ENCODE measurements at places on chromosomes 16 and 17.

- no peak for DNase-seq
These were observed 14.7 kb downstream of the BEAN1 start for GRCh38 chr16:66441586-66442375.

DNA sequence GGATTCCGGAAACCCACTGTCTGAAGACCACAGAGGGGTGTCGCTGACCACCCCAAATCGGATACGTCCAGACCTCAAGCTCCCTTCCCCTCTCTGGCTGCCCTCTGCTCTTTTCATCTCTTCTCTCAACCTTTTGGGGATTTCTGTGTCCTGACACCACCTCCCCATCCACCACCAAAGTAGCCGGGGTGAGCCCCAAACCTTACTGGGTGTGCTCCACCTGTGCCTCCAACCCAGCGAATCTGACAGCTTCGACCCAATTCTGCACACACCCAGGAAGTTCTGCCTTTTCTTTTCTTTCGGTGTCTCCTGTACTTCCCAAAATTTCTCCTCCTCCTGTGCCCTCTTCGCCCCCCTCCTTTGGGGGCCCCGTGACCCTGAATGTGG lies 534 bp downstream of the KCTD11 start:
- peak; percentile 30 for DNase-seq

DNA sequence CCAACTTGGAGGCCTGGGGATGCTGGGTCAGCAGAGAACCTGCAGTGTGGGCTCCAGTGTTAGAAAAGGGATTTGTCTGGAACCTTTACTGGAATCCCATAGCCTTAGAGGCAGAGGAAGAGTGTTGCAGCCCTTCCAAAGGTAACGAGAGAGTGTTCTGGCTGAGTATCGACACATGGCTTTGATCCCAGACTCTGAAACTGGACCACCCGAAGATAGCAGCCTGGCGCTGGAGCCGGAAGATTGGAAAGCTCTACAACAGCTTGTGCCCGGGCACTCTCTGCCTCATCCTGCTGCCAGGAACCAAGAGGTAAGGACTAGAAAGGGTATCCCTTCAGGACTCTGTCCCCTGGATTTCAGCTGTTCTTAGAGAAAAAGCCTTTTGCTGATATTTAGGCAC lies 39.7 kb downstream of the REXO5 start:
- no peak for DNase-seq

GRCh38 chr17:21163101-21163500 lies 36.3 kb downstream of the DHRS7B start:
- no peak for DNase-seq

DNA sequence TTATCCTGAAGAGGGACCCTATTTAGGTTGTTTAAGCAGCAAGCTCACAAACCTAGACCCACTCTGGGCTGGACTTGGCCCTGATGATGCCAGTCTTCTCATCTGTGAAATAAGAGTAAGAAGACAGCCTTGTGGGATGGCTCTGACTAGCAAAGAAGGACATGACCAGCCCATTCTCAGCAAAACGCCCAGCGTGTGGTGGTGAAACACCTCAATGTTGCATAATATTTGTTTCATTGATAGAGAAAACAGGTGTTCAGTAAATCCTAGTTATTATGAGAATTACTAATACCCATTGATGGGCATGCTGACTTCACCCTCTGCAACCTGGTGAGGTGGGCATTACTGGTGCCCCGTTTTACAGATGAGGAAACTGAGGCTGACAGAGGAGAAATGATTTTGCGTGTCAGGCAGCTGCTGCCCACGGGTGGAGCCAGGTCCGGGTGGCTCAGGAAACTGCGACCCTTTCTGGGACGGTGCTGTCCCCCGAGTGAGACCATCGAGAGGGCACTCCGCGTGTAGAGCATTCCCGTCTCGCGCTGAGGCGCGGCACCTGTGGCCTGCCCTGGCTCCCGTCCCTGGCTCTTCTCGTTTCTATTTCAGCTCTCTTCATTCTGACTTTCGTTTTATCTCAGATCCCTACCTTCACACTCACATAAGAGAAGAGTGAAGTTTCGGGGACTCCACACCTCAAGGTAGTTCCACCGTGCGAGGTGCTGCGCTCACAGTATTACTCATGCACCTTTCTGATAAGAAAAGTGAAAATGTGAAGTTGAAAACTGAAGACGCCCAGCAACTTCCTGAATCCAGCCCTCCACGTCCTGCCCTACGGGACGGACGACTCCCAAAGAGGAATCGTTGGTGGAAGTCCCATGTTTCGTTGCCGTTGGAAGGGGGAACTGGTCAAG lies 48.5 kb downstream of the IRF8 start:
- DNase-seq: peak; percentile 30

DNA sequence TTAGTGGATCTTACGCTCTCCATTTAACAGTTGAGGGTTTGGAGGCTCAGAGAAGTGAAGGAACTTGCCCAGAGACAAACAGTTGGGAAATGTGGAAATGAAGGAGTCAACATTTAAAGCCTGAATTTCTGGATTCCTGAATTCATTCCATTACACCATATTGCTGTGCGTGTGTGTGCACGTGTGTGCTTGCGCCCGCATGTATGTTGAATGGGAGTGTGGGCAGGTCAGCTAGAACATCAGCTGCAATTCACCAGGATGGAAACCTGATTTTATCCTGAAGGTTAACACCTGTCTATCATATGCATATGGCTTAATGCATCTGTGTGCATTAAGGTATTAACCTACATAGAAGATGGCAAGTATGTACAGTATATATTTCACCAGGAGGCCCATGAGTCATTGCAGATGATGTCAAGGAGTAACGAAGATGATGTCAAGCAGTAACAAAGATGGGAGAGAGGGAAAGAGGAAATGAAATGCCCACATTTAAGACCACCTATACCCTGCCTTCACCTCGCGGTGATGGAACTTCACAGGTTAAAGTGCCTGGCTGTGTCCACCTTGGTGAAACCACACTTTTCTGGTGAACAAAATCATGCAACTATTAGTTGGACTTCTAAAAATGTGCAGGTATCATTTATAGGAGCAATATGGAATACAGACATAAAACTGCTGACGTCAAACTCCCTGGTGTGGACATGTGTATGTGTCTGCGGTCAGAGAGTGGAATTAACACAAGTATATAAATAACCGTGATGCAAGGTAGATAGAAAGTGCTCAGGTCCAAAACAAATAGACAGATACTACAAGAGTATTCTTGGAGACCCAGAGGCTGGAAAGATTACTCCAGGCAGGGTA lies 832 bp upstream of the ADAP2 start:
- no peak for DNase-seq

DNA sequence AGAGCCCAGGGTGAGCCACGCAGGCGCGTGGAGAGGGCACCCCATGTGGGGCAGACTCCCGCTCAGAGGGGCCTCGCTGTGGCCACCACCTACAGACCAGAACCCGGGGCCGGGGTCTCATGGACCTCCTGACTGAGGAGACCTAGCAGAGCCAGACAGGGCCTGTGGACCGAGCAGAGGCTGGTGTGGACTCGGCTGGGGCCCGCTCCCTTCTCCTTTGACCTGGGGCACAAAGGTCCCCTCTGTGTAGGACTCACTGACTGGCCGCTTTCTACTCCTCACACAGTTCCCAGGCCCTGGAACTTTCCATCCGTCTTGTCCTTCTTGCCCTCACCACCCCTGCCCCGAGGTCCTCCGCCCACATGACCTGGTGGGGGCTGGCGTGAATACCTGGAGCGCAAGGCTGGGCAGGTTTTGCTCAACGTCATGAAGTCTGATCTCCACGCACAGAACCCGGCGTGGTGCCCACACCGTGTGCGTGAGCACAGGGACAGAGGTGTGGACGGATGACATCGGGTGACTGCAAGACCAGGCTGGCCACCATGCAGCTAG lies 44.7 kb upstream of the ACSF3 start:
- no peak for DNase-seq

DNA sequence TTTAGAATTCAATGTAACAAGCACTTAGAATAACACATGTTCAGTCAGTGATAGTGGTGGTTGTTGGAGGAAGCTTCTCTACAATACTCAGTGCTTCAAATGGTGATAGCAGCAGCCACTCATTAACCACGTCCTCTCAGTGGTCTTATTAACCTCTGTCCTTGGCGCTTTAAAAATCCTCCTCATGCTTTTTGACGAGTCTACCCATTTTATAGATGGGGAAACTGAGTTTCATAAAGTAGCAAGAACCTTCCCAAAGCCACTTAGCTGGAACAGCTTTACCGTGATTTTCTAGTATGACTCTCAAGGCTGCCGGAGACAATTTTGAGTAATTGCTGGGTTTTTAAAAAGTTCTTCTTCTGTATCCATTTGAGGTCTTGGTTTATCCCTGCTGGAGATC lies 47.4 kb downstream of the PLCG2 start:
- DNase-seq: no peak

DNA sequence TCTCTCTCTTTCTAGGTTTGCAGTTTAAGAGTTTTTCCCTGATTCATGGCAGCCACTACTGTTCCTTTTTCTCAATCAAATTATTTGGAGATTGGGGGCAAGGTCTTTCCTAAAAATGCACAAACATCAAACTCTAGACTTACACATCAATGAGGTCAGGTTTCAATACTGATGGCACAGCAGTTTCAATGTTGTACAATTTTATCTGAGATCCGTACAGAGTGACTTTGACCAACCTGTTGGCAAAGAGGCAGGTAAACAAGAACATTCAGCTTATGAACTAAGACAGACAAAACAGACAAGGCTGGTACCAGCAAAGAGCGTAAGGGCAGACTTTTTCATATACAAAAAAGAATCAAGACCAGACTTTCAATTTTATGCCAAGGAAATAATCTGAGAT lies 58.0 kb upstream of the GSG1L start:
- DNase-seq: no peak

GRCh38 chr16:89025636-89026035 lies 48.6 kb upstream of the CBFA2T3 start:
- DNase-seq: no peak

GRCh38 chr17:16971458-16972338 lies at the start of gene TNFRSF13B:
TNFRSF13B (minus strand) TSS chr17:16972118; CDS start chr17:16972075, 43 bp downstream.
- no peak for DNase-seq

DNA sequence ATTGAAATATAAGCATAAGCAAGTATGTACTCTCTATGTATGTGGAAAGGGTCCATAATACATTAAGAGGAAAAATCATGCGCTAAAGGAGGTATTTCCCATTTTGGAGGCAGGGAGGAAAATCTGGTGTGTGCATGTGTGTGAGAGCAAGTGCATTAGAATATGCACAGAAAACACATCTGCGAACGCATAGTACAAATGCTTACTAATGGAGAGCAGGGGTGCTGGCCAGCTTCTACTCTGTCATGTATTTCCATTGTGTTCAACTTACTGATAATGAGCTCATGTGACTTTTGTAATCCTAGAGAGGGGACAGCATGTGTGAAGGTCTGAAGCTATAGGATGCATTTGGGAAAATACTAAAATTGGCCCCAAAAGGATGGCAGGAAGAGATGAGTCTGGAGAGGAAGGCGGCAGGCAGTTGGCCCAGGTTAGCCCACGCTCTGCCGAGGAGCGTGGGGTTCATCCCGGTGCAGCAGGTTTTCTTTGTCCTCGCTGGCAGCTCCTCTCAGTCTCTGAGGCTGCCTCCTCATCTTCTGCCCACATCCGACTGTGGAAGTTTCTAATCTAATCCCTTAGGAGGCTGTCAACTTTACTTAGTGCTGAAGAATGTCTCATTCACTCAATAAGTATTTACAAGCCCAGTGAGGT lies 17.8 kb upstream of the KSR1 start:
- no peak for DNase-seq

GRCh38 chr16:85064186-85064585 lies 36.6 kb downstream of the KIAA0513 start:
- DNase-seq: no peak

- no peak for DNase-seq
These were observed 66.8 kb downstream of the SRCIN1 start for GRCh38 chr17:38538906-38539305.

DNA sequence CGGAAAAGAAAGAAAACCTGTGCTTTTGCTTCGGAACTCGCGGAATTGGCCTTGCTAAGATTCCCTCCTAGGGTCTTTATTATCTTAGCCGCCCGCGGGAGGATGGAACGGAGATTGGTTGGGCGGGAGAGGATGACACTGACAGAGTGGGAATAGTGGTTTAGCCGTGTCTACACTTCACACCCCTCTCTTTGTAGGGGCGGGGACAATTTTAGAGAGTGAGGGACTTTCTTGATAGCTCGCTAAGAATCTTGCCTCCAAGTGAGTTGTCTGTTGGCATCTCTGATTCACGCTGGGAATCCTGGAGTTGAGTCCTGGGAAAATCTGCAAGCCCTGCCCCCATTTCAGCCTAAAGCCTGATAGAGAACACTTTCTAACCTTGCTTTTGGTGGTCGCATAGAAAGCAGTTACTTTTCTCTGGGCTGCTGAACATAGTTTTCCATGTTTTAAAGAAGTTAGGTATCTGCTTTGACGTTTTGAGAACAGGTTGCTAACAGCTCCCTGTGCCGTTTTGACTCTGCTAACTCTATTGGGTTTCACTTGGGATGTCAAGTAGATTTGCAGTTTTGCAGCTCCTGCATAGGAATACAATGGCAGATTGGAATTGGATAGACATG lies 697 bp downstream of the NOL11 start:
- peak; percentile 62 for DNase-seq

GRCh38 chr17:45132320-45132571 lies at the start of gene PLCD3:
PLCD3 (minus strand) TSS chr17:45132515; CDS start chr17:45132410, 105 bp downstream.
- no peak for DNase-seq

- DNase-seq: no peak
These were observed 68.5 kb downstream of the CDC27 start for GRCh38 chr17:47120521-47121095.

DNA sequence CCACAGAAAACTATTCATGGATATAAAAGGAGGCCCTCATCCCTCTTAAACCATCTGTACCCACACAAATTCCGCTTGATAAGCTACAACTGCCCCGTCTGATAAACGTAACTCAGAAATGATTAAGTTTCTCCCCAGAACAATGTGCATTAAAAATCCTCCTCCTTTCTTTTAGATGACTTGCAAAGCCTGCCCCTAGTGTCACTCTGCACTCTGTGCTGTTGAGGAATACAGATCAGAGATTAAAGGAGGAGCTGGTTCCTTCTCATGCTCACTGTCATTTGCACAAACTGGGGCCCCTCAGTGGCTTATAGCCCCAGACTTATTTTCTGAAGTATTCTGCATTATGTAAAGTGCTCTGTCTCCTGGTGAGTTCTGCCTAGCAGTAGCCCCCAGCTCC lies 33.3 kb downstream of the CDRT15 start:
- peak; percentile 59 for DNase-seq

GRCh38 chr17:58329035-58329809 lies 627 bp upstream of the TSPOAP1 start:
- DNase-seq: peak; percentile 86

GRCh38 chr17:48543107-48543853 lies 1.6 kb downstream of the HOXB2 start:
- DNase-seq: peak; percentile 72

Measured in CD4-positive, alpha-beta T cell treated with Interleukin-17A for 1 hour (primary cell).